Astrocyte (in vitro differentiated cells and primary cell): ENCODE measurements at places on chromosomes 5 and 9. TPM values are rescaled to one million over a fixed set of nuclear protein-coding genes. Genes with fewer than 3 reads are reported as not detected.

- DNase-seq = no peak
Observed at GRCh38 chr9:72728031-72728770, 206.8 kb downstream of the TMC1 start.

DNA sequence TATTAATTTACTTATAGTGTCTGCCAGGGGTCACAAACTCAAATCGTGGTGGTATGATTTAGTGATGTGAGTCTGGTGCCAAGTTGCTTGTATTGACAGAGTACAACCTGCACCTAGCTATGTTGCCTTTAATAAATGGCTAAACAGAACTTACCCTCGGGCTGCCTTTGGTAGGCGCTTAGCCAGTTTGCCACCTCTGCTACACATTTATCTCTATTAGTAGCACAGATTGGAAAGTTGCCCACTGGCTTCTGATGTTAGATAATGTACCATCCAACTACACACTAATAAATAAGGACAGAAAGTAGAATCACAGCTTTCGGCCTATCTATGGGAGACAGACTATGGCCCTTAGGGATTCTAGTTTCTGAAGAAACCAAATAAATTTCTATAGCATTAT, 368.4 kb downstream of the MAN2A1 start:
- DNase-seq = no peak

DNA sequence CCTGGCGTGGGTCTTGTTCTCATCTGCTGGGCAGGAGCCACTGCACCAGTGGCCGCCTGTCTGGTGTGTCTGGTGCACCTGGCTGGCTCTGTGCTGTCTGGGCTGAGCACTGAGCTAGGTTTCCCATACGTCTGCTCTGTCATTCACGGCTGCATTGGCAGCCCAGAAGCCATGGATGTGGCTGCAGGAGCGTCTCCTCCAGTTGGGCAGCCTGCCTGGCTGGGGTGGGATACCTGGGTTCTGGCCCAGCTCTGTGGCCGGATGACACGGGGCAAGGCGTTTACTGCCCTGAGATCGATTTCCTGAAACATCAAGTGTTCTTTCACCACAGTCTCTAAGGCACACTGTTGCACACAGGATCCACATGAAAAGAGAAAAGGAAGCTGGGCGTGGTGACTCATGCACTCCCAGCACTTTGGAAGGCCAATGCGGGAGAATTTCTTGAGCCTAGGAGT, 25.5 kb upstream of the SLC25A51 start:
- peak; percentile 72 for DNase-seq

GRCh38 chr9:116149844-116150243, 3.7 kb upstream of the PAPPA start:
- no peak for DNase-seq

DNA sequence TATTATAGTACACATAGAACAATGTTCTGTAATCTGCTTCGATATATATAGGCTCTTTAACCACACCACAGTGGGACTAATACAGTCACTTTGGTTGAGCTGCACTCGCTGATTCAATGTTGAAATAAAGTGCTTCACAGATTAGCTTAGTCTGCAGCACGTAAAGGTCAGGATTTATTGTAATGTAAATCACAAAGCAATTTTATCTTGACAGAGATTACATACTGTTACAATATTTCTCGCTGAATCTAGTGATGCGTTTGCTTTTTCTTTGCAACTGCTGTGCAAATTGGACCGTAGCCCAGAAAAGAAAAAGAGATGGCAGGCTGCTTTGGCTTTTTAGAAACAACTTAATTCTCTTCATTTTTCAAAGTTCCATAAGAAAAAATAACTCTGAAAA, 52.9 kb downstream of the CETN3 start:
- DNase-seq = peak; percentile 22

- DNase-seq = no peak
Observed at GRCh38 chr5:23893561-23893960, 386.2 kb downstream of the PRDM9 start.

The SCGB3A2 gene
- total RNA-seq = 0.59 and 0.82 TPM in 2 replicates

The TAF11L10 gene
- not detected in 2 replicates for total RNA-seq

The MZB1 gene
- total RNA-seq = 0.22 TPM in 1 of 2 replicates, not detected in the other
